ENCODE measurements at places on chromosomes 7 and 10.

- DNase-seq = peak; percentile 86
Measured at GRCh38 chr7:95434557-95435421, at the start of gene PON2. Gene PON2 (minus strand): TSS chr7:95435028. CDS start chr7:95434951, 77 bp downstream.

DNA sequence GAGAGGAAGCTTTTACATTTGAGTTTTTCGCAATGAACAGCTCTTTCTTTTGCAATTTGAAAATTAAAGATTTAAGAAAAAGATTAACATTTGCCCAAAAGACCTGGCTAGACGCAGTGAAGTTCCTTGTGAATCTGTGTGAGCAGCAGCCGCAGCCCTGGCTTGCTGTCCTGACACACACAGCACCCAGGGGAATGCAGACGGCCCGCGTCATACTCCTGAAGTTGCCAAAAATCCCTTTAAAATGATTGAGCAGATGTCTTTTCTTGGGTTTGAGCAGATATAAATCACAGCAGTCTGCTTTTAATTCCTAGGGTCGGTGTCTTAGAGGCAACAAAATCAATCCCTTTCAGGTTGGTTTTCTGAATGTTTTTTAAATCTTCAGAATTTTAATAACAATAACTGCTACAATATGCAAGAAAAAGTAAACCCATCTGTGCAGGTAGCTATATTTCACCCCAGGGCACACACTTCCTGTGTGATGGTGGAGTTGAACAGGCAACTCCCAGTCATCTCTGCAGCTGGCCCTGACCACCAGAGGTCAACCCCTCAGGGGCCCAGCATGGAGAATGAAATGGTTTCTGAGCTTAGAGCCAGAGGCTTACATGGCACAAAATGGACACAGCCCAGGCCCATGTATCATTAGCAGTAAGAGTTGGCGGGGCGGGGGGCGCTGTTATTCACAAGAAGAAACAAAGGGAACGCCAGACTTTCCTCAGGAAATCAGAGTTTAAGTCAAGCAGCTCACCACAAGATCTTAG, 32.2 kb upstream of the TRIL start:
- DNase-seq = no peak

DNA sequence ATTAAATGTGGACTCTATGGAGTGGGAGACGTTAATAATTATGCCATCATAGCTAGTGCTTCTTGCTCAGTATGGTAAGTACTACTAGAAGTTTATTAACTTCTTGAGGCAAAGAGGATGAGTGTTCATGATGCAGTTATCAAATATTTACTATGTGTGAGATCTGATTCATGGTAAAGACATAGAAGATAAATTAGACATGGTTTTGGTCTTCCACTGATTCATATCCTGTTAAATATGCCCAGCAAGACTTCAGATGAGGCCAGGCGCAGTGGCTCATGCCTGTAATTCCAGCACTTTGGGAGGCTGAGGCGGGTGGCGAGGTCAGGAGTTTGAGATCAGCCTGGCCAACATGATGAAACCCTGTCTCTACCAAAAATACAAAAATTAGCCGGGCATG, 547.1 kb upstream of the ANKRD30A start:
- no peak for DNase-seq

DNA sequence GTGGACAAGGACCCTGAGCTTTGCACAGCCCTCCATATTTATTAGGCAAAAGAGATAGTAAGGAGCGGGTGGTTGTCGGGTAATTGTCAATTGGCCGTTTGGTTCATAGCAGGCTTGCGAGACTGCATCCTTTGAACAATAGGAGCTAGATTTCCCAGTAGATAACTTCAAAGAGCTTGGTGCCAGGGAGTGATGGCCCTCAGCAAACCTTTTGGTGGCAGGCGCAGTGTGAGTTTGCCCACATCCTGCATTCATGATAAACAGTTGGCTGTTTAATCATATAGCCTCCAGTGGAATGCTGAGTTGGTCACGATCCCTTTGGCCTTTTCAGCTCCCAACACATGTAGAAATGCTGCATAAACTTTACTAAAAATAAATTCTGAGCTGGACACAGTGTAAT, 156.9 kb downstream of the AKR1D1 start:
- DNase-seq = no peak

DNA sequence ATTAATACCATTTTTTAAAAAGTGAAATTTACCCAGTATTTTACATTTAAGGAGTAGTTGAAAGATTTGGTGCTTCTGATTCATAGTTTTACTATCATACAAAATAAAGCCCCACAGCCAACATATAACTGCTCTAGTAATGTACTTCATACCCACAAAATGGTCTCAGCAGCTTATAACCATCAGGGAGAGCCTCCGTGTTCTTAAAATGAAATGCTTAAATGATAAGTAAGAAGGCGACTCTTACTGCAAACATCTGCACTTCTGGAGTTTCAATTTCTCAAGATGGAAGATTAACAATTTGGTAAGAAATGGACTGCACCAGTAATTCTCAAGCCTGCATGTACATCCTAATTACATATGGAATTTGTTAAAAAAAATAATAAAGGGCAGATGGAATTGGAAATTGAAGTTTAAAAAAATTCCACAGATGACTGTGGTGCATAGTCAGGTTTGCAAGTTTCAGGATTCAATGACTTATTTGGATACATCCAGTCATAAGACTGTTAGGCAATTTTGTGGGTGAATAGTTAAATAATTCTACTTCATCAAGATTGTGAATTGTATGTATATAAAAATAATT, 461.0 kb downstream of the KIF20B start:
- no peak for DNase-seq

- no peak for DNase-seq
Measured at GRCh38 chr10:94088926-94089381, 95.2 kb downstream of the PLCE1 start.

- no peak for DNase-seq
Measured at GRCh38 chr7:381211-382042, 91.5 kb downstream of the FOXL3 start.

GRCh38 chr7:55350281-55350680, 14.9 kb upstream of the LANCL2 start:
- no peak for DNase-seq

DNA sequence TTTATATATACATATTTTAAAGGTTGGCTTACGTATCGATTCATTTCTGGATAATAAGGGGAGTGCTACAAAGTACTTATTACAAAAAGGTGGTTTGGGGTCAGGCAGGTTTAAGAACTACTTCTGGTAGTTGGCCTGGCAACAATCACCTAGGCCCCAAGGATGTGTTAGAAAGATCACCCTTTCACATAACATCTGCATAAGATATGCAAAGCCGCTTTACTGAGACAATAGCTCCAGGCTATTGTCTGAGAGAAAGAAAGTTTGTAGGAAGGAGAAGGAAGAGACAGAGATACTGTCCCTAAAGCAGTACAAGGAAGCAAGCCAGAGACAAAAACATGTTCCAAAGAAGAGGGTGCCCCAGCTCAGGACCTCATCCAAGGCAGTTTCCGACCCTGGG, 6.2 kb downstream of the PAXIP1 start:
- no peak for DNase-seq

DNA sequence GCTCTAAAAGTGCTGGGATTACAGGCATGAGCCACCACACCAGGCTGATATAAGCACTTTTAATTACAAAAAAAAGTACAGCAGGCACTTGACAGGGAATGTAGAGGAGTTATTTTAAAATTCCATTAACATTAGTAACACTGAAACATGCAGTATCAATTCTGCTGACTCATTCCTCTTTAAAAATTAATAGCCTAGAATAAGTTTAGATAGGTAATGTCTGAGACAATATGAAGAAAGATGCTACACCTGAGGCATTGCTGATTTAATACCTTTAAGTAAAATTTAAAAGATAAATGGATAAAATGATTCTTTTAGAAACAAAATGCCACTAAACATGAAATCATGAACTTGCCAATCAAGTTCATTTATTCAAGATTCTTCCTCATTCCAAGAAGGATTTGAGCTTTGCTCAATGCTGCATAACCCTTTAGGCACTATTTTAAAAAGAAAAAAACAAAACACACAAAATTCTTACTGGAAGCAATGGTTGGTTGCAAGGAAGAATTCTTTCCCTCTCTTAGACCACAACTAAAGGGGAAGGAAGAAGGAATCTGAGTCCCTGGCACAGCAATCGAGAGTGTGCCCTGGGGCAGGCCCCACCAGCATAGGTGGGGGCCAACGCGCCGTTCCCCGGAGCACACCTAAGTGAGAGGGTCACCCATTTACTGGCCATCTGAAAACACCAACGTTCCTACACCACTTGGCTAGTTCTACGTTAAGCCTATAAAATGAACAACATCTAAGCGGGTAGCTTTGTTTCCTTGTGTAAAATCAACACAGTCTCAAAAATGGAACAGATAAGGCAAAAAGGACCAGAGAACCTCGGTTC, 26.6 kb downstream of the ESYT2 start:
- DNase-seq = no peak

DNA sequence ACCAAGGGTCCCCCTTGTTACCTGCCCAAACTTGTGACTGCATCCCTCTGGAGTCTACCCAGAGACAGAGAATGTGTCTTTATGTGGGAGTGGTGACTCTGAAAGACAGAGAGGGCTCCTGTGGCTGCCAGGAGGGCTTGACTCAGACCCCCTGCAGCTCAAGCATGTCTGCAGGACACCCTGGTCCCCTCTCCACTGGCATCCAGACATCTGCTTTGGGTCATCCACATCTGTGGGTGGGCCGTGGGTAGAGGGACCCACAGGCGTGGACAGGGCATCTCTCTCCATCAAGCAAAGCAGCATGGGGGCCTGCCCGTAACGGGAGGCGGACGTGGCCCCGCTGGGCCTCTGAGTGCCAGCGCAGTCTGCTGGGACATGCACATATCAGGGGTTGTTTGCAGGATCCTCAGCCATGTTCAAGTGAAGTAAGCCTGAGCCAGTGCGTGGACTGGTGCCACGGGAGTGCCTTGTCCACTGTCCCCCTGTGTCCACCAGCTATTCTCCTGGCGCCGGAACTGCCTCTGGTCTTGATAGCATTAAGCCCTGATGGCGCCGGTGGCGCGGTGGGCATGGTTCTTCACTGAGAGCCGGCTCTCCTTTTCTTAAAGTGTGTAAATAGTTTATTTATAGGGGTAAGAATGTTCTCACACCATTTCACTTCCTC, 19.4 kb upstream of the SH2D4B start:
- DNase-seq = no peak

- no peak for DNase-seq
Measured at GRCh38 chr10:17756557-17757217, 4.7 kb downstream of the TMEM236 start.

GRCh38 chr10:4215963-4216575, 431.1 kb upstream of the KLF6 start:
- no peak for DNase-seq

DNA sequence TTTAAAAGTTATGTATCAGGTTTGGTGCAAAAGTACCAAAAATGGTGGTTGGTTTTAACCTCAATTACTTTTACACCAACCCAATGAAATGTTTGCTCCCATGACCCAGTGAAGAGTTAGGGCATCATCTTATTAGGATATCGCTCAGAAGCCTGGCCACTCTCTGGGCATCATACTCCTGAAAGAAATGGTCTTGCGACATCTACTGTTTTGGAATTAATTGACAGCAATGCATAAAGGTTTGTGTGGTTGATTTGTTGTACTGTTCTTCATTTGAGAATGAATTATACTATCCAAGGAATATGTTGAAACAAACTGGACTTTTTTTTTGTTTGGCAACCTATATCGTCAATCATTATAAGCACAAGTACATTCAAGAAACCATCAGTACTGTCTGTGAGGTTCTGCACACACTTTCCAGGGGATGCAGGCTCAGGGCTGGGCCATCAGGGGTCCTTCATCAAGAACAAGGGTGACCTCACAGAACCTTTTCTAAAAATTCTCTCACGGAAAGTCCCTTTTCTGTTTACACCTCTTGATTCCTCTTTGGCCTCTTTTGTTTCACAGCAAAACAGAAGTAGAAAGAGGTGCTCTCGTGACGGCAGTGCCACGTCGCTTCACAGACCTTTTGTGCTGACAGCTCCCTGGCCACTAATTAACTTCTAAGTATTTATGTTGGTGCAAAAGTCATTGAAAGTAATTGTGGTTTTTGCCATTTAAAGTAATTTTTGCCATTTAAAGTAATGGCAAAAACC, 117.2 kb upstream of the KLF6 start:
- DNase-seq = no peak

Measured in NCI-H2081 (cell line).